ENCODE measurements at places on chromosomes 16 and 17.
A peak's percentile ranks its signal among the peaks of the same experiment; 100 is the strongest.

DNA sequence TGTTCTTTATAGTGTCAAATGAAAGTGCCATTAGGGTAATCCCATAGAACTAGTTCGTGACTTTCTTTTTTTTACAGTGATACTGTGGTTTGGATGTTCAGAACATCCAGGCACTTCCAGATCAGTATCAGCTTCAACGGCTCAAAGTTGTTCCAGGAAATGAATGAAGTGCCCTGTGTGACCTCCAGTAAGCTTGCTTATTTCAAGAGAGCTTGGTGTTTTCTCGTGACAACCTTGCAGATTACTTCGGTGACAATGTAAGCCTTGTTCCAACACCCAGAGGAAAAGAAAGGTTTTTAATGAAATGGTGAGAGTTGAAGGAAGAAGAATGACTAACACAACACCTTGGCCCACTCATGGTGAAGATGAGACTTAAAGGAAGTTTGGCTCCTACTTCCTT is 16.0 kb upstream of the KCNJ16 start:
- no peak for DNase-seq

DNA sequence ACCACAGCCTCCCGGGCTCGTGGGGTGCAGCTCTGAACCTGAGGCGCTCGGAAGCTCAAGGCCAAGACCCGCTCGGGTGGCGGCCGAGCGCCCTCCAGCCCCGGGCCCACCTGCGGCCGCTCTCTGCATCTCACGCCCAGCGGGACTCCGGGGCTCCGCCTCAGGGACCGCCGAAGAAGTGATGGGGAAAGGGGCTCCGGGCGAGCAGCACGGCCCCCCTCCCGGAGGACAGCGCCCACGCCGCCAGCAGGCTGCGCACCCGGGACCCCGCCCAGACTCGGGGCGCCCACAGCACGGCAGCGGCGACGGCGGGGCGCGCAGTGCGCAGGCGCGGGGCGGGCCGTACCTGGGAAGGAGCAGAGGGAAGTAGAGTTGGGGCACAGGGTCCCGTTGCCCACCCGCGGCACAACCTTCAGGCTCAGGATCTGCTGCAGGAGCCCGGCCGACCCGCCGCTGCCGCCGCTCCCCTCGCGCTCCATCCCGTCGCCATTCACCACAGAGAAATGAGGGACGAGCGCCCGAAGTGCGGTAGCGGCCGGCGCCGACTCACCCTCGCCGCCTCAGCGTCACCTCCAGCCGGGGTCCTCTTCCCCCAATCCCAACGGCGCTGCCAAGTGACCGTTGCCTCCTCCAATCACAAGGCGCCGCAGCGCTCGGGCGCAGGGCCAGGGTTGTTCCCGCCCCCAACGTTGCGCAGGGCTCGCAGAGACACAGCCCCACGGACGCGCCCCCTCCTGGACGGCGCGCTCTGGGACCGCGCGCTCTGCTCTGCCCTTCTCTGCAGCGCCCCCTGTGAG is at the start of gene TMEM170A:
Gene TMEM170A (minus strand): TSS at position 568 of the 797 bp plus-strand sequence. CDS start 89 bp downstream, at position 479.
- peak; percentile 98 for DNase-seq

DNA sequence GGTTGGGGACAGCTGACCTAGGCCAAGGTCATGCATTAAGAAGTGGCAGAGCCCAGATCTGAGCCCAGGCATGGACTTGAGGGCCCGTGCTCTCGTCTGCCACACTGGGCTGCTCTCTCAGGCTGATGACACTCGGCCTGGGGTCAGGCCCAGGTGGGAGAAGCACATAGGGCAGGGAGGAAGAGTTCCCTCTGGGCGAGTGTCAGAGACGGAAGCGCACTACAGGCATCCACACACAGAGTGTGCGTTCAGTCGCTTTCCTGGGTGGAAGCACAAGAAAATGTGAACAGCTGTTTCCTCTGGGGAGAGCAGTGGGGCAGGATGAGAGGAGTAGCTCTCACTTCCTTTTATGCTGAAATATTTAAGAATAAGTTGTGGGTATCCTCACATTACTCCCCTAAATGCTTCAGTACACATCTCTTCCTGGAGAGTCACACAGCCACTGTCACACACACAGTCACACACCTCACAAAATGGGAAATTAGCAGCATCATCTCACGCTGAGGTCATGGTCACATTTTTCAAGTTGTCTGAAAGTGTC is 59.7 kb downstream of the B9D1 start:
- no peak for DNase-seq

- no peak for DNase-seq
Measured at GRCh38 chr17:6554342-6554741, 2.0 kb downstream of the PITPNM3 start.

DNA sequence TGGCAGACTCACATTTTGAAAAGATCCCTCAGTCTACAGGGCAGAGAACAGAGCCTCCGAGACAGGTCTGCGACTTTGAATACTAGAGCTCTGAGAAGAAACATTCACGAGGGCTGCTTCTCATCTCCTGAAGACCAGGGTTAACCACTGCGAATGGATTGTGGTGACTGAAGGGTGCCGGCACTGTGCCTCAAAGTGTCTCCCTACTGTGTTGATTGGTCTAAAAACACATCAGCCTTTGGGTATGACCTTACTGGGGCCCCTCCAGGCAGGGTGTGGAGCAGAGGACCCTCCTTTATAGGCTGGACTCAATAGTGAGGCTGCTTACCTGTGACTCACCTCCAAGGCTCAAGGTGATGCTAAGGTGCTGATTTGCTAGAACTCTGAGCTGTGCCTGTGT is 2.6 kb upstream of the LGALS9 start:
- DNase-seq, result no peak

- DNase-seq, result no peak
Measured at GRCh38 chr17:55584055-55584685, 72.9 kb upstream of the SMIM36 start.

DNA sequence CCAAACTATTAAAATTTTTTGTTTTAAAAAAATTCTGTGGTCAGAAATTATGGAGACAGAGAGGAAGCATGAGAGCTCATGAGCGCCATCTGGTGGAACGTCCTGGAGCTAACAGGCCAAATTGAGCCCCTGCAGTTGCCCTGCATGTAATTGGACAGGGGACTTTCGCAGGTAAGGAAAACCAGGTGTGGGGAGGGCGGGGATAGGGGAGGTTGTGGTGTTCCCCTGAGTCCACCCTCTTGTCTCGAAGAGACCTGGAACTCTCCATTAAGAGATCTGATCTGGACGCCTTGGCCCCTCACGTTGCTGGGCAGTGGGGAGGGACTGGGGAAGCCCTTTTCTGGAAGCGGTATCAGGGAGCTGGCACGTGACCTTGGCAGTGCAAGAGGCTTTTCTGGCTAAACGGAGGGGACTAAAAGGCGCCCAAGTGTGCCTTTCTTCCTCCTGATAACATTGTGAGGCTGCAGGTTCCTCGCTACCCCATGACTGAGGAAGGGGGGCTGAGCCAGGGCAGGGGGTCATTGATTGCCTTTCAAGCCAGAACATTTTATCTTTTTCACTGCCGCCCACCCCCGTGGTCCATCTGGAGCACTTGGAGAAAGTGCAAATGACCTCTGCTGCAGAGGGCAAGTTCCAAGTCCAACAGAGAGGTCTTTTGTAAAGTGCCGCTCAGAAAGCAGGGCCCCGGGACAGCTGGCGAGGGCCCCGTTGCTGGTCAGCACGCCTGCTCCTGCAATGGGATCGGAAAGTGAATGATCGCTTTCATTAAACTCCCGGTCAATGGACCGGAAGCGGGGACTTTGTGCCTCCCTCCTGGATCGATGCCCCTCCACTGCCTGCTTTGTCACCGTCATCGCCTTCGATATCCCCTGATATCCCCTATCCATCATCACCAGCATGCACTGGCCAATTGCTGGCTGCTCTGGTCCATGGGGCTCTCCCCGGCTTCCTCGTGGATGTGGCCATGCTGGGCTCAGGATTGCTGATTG is 18.4 kb downstream of the PDILT start:
- DNase-seq, result peak; percentile 10

DNA sequence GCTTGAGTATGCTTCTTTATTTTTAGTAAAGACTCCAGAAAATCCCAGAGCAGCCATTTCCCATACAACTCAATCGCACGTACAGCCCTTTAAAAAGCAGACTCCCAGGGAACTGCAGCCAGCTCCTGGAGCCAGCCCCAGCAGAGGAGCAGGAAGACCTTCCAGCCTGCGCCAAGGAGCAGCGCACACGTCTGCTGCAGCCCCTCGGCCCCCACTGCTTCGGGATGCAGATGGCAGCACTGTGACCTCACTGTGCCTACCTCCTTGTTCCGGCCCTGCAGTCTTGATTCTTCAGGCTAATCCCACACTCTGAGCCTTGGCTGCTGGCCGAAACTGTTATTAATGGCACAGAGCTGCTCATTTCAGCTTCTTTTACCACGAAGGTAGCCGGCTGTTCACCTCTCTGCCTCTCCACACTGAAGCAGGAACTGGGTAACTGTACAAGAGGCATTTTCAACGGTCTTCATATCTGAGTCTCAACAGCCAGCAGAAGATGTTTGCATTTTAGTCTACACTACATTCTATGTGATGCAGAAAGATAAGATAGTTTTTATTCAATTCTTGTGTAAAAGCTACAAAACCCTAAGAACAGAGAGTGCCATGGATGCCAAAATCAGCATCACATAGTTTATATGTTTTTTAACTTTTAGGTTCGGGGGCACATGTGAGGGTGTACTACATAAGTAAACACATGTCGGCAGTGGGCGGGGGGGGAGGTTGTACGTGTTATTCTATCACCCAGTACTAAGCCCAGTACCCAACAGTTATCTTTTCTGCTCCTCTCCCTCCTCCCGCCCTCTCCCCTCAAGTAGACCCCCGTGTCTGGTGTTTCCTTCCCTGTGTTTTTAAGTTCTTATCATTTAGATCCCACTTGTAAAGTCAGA is 130.9 kb downstream of the ANKRD11 start:
- no peak for DNase-seq

DNA sequence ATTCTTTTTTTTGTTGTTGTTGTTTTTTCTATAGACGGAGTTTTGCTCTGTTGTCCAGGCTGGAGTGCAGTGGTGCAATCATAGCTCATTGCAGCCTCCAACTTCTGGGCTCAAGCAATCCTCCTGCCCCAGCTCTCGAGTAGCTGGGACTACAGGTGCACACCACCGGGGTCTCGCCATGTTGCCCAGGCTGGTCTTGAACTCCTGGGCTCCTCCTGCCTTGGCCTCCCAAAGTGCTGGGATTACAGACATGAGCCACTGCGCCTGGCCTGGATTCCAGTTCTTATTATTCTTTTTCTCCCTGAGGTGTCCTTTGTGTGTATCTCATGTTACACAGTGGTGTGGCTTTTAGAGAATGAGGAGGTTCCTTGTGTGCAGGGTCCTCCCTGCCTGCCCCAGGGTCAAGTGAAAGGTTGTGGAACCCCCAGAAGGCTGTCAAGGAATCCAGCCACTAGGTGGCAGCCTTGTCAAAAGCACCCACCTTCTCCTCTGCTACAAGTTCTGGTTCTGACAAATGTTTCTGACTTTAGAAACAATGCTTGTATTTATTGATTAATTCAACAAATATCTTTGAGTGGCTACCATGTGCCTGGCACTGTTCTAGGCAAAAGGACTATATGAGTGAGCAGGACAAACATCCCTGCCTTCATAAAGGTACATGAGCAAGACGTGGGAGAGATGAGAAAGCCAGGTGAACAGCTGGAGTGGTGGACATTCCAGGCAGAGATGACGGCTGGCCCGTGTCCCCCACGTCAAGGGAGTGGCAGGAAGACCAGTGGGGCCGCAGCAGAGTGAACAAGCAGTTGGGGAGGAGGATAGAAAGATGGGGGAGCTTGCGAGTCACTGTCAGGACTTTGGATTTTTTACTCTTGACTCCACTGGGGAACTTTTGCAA is 112.4 kb downstream of the SPECC1 start:
- peak; percentile 49 for DNase-seq

GRCh38 chr17:5864741-5865657 is 205.2 kb upstream of the WSCD1 start:
- no peak for DNase-seq

- DNase-seq, result no peak
Measured at GRCh38 chr16:79092846-79093245, 507.7 kb downstream of the MAF start.

GRCh38 chr16:77548151-77548550 is 113.3 kb upstream of the ADAMTS18 start:
- no peak for DNase-seq

DNA sequence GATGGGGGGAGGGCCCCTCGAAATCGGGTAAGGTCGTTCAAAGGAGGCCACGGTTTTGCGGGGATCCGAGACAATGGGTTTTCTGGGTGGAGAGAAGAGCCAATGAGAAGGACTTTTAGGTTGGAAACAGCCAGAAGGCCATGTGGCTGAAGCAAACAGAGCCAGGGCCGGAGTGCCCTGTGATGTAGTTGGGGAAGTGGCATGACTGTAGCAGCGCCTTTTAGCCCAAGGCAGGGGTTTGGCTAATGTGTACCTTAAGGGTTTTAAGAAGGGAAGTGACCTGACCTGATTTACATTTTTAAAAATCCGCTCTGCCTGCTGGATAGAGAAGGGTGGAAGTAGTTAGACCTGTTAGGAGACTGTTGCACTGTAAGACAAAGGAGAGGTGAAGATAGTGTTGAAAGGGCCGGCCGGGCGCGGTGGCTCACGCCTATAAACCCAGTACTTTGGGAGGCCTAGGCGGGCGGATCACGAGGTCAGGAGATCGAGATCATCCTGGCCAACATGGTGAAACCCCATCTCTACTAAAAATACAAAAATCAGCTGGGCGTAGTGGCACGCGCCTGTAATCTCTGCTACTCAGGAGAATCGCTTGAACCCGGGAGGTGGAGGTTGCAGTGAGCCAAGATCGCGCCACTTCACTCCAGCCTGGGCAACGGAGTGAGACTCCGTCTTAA is 1.0 kb downstream of the LYRM1 start:
- no peak for DNase-seq

DNA sequence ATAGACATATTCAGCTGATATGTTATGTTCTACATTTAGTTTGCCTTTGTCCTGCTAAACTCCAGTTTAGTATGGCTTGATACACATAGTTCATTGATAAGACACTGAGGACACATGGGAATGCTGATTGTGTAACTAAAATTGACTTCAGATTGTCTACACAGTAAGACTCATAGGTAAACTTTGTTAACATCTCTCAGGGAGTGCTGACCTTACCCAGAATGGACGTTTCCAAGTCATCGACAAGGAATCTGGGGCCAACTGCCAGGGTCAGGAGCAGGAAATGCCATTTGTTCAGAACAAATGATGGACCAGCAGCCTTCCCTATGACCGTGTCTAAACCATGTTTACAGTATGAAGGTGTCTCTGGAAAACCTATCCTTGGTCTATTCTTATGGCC is 58.7 kb downstream of the DYNLRB2 start:
- DNase-seq, result no peak

DNA sequence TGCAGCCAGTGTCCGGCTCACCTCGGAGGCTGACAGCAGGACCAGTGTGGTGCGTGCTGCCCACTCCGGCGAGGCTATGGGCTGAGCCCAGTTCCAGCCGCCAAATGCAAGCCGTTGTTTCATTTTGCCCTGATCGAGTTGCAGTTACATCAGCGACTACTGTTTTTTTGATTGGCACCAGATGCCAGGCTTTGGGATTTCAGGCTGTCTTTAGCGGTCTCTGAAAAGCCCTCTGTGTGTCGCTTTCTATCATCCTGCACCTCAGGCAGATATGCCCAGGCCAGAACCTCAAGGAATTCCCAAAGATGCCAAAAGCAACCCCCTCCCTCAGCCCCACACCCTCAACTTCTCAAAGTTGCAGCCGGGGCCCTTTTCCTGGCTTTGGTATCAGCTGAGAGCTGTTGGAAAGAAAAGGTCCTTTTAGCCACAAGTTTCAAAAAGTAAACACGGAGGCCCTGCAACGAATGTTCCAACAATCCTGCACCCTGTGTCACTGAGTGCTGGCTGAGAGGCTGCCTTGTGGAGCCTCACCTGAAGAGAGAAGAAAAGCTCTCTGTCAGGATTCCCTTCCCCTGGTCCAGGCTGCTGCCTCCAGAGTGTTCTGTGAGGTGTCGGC is 58.9 kb downstream of the WWP2 start:
- DNase-seq, result no peak
